ENCODE measurements at places on chromosomes 12 and 14.

DNA sequence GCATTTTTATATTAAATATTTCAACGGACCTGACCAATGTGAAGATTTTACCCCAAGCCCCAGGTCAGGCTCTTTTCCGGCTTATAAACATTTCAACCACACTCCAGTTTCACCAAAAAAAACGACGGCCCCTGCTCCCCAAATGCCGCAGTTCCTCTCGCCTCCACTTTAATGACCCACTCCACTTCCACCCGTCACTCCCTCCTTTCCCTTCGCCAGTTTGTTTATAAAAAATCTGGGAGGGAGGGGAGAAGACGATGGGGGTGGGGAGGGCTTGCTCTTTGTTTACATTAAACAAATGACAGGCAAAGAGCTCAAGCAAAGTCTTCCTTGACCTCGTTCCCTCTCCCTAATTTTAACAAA lies 5.4 kb downstream of the SIX6 start:
- DNase-seq = no peak

GRCh38 chr14:52871606-52872005 lies 79.2 kb downstream of the FERMT2 start:
- DNase-seq = no peak

- no peak for DNase-seq
These were observed 92.0 kb downstream of the EPS8 start for GRCh38 chr12:15697201-15697600.

DNA sequence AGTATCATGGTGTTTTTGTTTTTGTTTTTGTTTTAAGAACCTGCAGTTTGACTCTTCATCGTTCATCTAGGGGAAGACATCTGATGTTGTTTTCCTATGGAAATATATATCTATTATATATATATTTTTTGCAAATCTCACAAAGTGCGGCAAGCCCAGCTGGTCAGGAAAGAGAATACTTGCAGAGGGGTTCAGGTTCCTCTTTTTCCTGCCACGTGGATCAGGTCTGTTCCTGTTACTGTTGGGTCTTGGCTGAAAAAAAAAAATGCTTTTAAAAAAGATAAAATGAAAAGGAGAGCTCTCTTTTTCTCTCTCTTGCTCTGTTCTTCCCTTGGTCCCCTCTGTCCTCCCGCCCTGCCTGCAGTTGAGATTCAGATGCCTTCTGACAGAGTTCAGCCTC lies 179.4 kb upstream of the BCL2L14 start:
- DNase-seq = no peak

DNA sequence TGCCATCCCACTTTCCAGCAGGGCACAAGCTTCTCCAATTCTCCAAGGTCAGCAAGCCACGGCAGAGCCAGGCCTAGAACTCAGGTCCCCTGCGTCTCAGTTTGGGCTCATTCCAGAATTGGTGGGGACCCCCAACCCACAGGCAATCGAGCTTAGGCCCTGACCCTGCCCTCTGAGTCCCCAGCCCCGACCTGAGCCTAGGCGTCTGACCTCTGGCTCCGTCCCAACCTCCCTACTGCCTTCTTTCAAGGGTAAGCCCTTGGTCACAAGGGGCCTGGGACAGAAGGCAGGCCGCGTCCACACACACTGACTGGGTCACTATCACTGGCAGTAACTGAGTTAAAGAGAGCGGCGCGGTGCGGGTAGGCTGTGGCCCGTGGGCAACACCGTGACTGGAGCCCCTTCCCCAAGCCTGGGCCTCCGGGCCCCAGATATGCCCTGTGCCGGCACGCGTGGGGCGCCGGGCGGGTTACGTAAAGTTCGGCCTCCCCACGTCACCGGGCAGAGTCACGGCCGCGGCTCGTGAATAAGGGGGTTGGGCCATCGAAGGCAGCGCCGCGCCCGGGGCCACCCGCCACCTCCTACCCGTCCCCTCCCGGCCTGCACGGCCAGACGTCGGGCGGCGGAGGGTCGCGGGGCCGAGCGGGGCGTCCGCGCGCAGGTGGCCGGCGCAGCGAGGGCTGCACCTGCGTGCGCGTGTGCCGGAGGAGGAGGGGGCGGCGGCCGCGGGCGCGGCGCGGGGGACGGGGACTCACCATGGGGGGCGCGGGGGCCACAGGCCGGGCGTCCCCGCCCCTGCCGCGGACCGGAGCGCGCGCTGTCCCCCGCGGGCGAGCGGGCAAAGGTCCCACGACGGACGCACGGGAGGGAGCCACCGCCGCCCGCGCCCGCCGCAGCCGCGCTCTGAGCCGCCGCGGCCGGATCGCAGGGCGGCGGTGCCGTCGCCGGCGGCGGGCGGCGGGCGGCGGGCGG lies 516 bp downstream of the ANKRD9 start:
- DNase-seq = peak; percentile 46

DNA sequence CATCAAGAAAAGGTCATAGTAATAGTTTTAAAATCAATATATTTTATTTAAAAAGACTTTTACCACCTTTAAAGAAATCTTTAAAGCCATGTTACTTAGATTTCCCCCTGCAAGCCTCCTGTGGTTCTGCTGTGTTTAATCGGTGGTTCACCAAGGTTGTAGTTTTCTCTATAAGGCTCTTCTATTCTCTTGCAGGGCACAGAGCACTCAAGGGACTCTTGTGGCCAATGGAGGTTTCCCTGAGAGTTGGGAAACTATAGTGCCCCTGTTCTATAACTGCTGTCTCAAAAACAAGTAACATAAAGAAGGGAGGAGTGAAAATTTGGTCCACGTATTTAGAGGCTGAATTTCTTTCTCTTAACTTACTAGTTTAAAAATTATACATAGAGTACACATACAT lies 25.0 kb downstream of the DACT1 start:
- DNase-seq = no peak

DNA sequence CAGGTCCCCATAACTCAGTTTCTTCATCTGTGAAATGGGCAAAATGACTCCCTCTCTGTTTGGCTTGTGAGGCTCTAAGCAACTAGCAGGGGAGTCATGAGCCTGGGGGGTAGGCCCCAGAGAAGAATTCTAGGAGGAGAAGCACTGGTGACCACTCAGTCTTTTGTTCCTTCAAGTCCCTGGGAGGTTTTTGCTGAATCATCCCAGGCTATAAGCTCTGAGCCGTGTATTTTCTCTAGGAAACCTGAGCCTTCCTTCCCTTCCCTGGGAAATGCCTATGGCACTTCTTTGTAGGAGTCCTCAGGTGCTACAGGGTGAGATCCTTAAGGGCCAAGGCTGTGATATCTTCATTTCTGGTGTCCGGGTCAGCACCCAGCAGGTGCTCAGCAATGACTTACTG lies 4.5 kb downstream of the RPH3A start:
- no peak for DNase-seq

DNA sequence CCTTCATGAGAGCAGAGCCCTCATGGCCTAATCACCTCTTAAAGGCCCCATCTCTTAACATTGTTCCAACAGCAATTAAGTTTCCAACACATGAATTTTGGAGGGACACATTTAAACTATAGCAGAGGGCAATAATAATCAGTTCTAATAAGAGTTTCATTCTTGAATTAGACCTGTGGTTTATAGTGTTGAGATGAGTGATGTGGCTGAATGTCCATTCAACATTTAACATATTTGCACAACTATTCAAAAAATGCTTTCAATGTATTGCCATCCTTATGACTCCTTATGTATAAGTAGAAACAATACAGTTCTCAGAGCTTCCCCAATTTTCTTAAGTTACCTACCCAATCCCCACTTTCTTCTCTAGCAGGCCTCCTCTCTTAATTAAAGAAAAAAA lies 21.5 kb downstream of the KLHL28 start:
- no peak for DNase-seq

- no peak for DNase-seq
These were observed 31.6 kb downstream of the BRI3BP start for GRCh38 chr12:125024949-125025563.

DNA sequence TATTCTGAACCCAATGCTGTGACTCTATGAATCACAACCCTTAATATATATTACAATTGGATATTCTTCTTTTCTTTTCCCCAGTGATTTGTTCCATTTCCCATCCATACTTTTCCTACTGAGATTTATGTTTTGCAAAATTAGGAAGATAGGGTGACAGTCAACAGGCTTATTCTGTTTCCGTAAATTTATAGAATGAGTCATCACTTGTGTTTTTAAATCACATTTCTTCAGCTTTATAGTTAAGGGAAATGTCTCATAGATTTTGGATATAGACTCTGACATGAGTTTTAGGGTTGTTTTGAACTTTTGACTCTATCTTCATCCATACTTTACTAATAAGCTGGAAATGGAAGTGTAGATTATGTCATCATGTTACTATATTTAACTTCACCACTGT lies 661.6 kb upstream of the FBXO33 start:
- no peak for DNase-seq

- DNase-seq = no peak
These were observed 20.2 kb upstream of the MLEC start for GRCh38 chr12:120666571-120667390.

DNA sequence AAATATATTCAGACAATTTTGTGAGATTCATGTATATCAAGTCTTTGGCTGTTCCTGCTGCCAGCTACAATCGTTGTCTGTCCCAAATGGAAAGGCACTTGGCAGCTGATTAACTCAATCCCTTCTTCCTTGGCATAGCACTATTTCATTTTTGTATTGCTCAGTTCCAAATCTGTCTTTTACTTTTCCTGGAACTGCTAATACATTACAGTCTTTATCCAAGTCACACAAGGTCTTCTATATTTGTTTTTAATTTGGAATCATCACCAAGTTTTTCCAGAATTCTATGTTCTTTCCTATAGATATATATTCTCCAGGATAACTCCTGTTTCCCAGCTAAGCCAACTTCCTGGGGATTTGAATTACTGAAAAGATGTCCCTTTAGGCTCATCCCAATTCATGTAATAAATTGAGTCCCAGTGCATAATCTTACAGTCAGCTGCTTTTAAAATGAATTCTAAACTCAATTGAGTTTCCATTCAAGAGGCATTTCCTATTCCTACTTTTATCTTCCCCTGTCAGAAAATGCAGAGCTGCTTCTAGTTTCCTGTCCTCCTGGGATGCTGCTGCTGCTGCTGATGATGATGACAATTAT lies 45.9 kb downstream of the DYRK2 start:
- DNase-seq = no peak

GRCh38 chr12:113077057-113077858 lies 20.7 kb downstream of the DTX1 start:
- no peak for DNase-seq

GRCh38 chr12:48542300-48542928 lies 17.0 kb downstream of the OR8S1 start:
- peak; percentile 3 for DNase-seq

DNA sequence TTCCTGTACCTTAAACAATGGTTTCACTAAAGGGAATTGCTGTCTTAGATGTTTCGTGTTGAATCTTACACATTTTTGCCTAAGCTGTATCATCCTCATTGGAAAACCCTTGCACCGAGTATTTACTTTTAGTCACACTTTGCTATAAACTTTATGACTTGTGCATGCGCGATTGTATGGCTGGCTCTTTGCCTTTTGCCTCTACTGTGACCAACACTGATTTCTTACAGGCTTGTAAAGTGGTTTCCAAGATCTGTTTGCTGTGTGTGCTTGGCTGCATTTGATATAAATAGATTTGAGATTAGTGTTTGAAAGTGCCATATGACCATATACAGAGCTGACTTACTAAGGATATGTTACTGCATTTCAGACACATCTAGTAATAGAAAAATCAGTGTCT lies 40.5 kb downstream of the RASSF3 start:
- DNase-seq = no peak

- no peak for DNase-seq
These were observed 20.9 kb upstream of the OVCH1 start for GRCh38 chr12:29518407-29518806.

- no peak for DNase-seq
These were observed 291.8 kb downstream of the FOXN3 start for GRCh38 chr14:89125216-89125615.

DNA sequence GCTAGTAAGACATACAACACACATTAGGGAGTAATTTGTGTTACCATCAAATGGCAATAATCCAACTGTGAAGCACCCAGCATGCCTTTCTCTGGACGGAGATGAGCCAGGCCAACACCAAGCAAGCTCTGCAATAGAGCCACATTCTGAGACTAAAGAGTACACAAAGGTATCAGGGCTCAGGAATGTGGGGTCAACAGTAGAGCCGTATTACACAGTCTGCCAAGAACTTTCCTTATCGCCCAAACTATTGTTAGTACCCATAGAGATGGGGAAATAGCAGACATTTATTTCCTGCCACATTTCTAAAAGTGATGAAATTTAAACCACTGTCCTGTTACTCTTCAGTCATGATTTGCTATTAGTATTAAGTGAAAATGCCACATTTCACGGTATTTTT lies 113.7 kb downstream of the BMP4 start:
- DNase-seq = no peak

DNA sequence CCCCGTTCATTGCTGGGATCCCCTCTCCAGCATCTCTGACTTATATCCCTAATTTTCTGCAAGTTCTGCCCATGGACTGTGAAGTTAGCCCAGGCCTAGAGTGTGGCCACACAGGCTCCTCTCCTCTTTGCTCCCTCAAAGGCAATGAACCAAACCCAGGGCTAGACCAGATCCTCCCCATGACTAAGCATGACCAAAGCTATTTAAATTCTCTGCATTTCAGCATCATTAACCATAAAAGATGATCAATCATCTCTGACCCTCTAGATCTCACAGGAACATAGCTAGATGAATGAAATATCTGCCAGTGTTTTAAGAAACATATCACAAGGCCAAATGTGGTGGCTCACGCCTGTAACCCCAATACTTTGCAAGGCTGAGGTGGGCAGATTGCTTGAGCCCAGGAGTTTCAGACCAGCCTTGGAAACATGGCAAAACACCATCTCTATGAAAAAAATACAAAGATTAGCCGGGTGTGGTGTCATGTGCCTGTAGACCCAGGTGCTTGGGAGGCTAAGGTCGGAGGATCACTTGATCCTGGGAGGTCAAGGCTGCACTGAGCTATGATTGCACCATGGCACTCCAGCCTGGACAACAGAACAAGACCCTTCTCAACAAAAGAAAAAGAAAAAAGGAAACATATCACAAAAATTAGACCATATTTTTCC lies 2.2 kb upstream of the KRT3 start:
- no peak for DNase-seq

DNA sequence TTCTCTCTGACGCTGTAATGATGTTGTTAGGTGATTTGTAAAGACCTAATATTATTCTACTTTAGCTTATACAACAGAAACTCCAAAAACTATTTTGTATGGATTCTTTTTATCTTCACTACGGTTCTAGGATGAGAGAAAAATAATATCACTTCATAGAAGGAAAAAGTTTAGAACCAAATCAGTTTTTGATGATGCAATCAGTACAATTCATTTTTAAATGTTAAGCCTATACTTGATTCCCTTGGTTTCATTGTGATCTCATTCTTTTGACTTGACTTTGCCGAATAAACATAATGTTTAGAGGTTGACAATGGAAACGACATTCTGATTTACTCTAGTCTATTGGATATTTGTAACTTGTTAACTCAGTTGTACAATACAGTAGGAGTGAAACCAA lies 24.6 kb upstream of the ERGIC2 start:
- DNase-seq = no peak
